ENCODE measurements at places on chromosomes 6 and 20. TPM values are rescaled to one million over a fixed set of nuclear protein-coding genes. Genes with fewer than 3 reads are reported as not detected.

ELOVL4 gene
- total RNA-seq: 1.8 TPM

CST4 gene
- total RNA-seq: not detected

BPIFA1 gene
- not detected for total RNA-seq

KHDC1L gene
- 0.20 TPM for total RNA-seq

MCHR2 gene
- total RNA-seq: not detected

SCUBE3 gene
- 0.05 TPM for total RNA-seq

SLC18B1 gene
- 5.0 TPM for total RNA-seq

TCP11 gene
- total RNA-seq: not detected
